ENCODE measurements at places on chromosomes 7 and 10.

GRCh38 chr7:148286150-148286549 is 304.4 kb upstream of the C7orf33 start:
- peak; percentile 14 for DNase-seq

- no peak for DNase-seq
Observed at GRCh38 chr7:91838439-91838838, 42.1 kb downstream of the MTERF1 start.

DNA sequence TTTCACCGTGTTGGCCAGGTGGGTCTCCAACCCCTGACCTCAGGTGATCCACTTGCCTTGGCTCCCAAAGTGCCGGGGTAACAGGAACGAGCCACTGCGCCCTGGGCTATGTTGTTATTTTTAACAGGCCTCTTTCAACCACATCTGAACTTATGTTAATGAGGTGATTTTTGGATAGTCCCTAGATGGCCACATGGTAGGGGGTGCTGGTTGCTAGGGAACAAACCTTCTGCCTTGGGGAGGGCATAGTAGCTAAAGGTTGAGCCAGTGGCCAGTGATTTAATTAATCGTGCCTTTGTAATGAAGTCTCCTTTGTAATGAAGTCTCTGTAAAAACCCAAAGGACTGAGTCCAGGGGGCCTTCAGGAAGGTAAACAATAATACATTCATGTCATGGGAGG is 9.1 kb downstream of the COMTD1 start:
- DNase-seq: no peak

GRCh38 chr10:558891-559766 is 130.3 kb downstream of the DIP2C start:
- DNase-seq: no peak

DNA sequence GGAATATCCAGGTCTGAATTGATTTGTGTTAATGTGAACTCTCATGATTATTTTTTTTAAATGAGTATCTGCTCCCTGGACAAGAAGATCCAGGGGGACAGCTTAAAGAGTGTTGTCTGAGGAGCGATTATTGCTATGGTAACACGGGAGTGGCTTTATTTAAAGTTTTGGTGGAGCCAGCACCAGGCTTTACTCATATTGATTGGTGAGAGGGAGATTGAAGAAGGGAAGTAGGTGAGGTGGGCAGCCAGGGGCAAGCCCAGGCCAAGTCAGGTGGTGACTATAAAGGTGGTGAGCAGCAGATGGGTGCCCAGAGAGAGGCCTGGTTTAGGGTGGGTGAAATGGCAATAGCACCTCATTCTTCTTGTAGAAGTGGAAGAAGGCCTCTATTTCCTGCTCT is 10.2 kb upstream of the AGR2 start:
- DNase-seq: no peak

GRCh38 chr7:99033765-99034164 is 110.1 kb downstream of the SMURF1 start:
- DNase-seq: no peak

GRCh38 chr10:110802090-110802489 is 69.6 kb upstream of the PDCD4 start:
- no peak for DNase-seq
